ENCODE measurements at places on chromosomes 7 and 10. TPM values are rescaled to one million over a fixed set of nuclear protein-coding genes. Genes with fewer than 3 reads are reported as not detected.

ADCY1 gene
- total RNA-seq, result 0.49 TPM

OR2A42 gene
- total RNA-seq, result not detected

NOS3 gene
- total RNA-seq, result 5.7 TPM

MPP7 gene
- 66.7 TPM for total RNA-seq

MRLN gene
- total RNA-seq, result not detected

ASB15 gene
- not detected for total RNA-seq

TIAL1 gene
- 56.1 TPM for total RNA-seq

CUZD1 gene
- total RNA-seq, result 0.13 TPM

GPRIN2 gene
- 57.0 TPM for total RNA-seq

CPA4 gene
- 65.7 TPM for total RNA-seq

LLCFC1 gene
- total RNA-seq, result not detected

Data from lower leg skin (tissue), 4 donors.